CD4-positive, CD25-positive, alpha-beta regulatory T cell (primary cell): ENCODE measurements at places on chromosomes 11 and 22.

DNA sequence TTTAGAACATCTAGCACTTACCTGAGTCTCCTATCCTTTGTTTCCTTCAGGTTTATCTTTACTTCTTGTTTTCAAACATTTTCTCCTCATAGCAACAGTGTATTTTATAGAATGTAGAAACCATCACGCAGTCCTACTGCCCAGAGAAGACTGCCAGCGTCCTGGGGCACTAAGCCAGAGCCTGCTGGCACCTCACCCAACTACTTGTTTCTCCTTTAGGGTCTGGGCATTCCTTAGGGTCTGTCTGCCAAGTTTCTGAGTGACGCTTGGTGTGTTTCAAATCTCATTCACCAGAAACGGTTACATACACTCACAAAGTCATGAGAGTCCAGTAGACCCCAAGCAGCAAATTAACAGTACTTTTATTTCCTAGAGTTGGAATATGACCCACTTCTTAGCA lies 49.6 kb upstream of the SLC25A1 start:
- H3K4me1 ChIP-seq = no peaks in the 10 kb centered on the region
- H3K36me3 ChIP-seq = no peaks in the 10 kb centered on the region
- no peak overlapping the region for H3K27ac ChIP-seq
- H3K27me3 ChIP-seq = peaks cover 3% of the 10 kb centered on the region

GRCh38 chr22:46522797-46523196 lies 14.6 kb downstream of the CELSR1 start:
- no peak overlapping the region for H3K4me3 ChIP-seq
- DNase-seq = no peak
- no peak overlapping the region for H3K27ac ChIP-seq
- no peaks in the 10 kb centered on the region for H3K4me1 ChIP-seq

DNA sequence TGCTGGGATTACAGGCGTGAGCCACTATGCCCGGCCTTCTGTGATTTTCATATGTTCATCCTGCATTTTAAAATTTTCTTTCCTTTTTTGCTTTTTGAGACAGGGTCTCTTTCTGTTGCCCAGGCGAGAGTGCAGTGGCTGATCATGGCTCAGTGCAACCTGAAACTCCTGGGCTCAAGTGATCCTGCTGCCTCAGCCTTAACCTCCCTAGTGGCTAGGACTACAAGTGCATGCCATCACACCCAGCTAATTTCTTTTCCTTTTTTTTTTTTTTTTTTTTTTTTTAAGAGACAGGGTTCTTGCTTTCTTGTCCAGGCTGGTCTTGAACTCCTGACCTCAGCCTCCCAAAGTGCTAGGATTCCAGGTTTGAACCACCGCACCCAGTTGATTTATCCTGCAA lies 54.1 kb upstream of the WT1 start:
- H3K27me3 ChIP-seq = no peaks in the 10 kb centered on the region
- H3K27ac ChIP-seq = no peak overlapping the region
- no peak overlapping the region for H3K4me3 ChIP-seq
- no peak for DNase-seq
- no peaks in the 10 kb centered on the region for H3K36me3 ChIP-seq
- H3K4me1 ChIP-seq = no peaks in the 10 kb centered on the region

DNA sequence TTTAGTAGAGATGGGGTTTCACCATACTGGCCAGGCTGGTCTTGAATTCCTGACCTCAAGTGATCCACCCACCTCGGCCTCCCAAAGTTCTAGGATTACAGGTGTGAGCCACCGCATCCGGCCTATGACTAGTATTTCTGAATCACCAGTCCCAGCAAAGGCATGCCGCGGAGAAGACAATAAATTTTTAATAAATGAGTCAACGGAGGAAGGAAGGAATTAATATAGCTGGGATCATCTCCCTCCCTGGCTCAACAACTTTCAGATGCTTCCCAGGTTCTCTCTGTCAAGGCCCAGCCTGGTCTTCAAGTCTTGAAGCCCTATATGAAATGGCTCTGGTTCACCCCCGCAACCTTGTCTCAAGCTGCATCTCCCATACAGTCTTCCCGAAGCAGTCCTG lies 45.7 kb downstream of the CYTH4 start:
- H3K4me3 ChIP-seq = no peak overlapping the region
- peaks cover 4% of the 10 kb centered on the region for H3K4me1 ChIP-seq
- DNase-seq = no peak
- peaks cover 14% of the 10 kb centered on the region for H3K27me3 ChIP-seq
- no peaks in the 10 kb centered on the region for H3K36me3 ChIP-seq

DNA sequence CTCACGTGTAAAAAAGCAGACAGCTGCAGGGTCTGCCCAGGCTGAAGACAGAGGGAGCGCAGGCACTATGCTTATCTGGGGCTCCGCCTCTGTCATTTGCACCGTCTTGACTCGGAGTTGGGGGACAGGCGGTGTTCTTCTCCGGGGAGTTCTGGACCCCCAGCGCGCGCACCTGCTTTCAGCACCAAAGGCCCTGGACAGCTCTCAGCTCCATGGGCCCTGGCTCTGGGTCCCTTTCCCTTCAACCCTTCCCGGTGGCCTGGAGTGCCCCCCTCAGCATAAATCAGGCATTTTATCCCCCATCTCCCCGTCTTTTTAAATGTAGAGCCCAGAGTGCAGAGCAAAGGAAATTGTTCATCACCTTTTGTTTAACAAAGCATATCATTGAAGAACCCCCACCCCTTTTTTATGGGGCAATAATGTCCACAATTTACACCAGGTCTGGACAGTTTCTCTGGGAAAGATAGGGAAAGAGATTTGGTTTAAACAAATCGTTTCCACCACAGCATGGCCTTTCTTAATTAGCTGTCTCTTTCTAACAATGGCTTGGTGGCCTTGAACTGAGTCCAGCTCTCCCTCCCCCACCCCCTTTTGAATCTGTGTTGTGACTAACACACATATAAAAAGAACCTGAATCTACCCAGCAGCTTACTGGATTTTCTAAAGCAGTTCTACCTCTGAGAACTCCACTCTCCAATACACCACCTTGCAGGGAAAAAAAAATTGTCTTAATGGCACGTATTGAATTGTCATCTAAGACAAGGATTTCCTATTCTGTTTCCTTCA lies 1.7 kb downstream of the SEZ6L start:
- no peaks in the 10 kb centered on the region for H3K36me3 ChIP-seq
- H3K27me3 ChIP-seq = peaks cover 17% of the 10 kb centered on the region
- H3K4me3 ChIP-seq = no peak overlapping the region
- peaks cover 4% of the 10 kb centered on the region for H3K4me1 ChIP-seq

DNA sequence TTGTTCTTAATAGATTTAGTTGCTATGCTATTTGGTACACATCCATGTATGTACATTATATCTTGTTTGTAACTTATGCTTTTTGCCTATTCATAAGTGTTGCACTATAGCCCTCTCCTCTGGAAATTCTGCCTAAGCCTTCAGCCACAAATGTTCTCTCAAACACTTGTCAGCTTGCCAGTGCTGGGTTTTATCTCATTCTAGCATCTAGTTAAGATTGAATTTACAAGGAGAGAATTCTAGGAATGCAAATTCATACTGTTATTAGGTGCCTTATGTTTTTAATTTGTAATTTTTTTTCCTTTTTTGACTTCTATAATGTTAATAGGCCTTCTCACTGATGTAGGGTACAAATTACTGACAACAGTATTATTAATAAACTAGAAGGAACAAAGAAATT lies 14.6 kb upstream of the CTSC start:
- no peak overlapping the region for H3K27ac ChIP-seq
- DNase-seq = no peak
- H3K27me3 ChIP-seq = no peaks in the 10 kb centered on the region
- H3K4me1 ChIP-seq = peaks cover 24% of the 10 kb centered on the region
- no peak overlapping the region for H3K4me3 ChIP-seq

- no peak overlapping the region for H3K4me3 ChIP-seq
- H3K4me1 ChIP-seq = no peaks in the 10 kb centered on the region
- DNase-seq = no peak
- H3K36me3 ChIP-seq = no peaks in the 10 kb centered on the region
These were observed 368.9 kb downstream of the BUD13 start for GRCh38 chr11:116403794-116404461.

GRCh38 chr11:14551380-14551779 lies 31.2 kb upstream of the PSMA1 start:
- no peak overlapping the region for H3K27ac ChIP-seq
- H3K27me3 ChIP-seq = no peaks in the 10 kb centered on the region
- no peak overlapping the region for H3K4me3 ChIP-seq
- no peaks in the 10 kb centered on the region for H3K36me3 ChIP-seq

DNA sequence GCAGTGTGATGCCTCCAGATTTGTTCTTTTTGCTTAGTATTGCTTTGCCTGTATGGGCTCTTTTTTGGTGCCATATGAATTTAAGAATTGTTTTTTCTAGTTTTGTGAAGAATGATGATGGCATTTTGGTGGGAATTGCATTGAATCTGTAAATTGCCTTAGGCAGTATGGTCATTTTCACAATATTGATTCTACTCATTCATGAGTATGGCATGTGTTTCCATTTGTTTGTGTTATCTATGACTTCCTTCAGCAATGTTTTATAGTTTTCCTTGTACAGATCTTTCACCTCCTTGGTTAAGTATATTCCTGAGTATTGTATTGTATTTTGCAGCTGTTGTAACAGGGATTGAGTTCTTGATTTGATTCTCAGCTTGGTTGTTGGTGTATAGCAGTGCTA lies 18.3 kb upstream of the ZBED5 start:
- H3K4me1 ChIP-seq = peaks cover 4% of the 10 kb centered on the region
- DNase-seq = no peak
- no peaks in the 10 kb centered on the region for H3K27me3 ChIP-seq
- H3K4me3 ChIP-seq = no peak overlapping the region
- no peak overlapping the region for H3K27ac ChIP-seq

- H3K27ac ChIP-seq = no peak overlapping the region
- H3K36me3 ChIP-seq = no peaks in the 10 kb centered on the region
- H3K27me3 ChIP-seq = no peaks in the 10 kb centered on the region
- no peak for DNase-seq
- no peak overlapping the region for H3K4me3 ChIP-seq
- H3K4me1 ChIP-seq = no peaks in the 10 kb centered on the region
These were observed 8.4 kb downstream of the CYB5R2 start for GRCh38 chr11:7664867-7665266.

GRCh38 chr11:126149759-126150625 lies 61.5 kb downstream of the RPUSD4 start:
- peaks cover 3% of the 10 kb centered on the region for H3K27me3 ChIP-seq
- H3K4me3 ChIP-seq = no peak overlapping the region
- no peaks in the 10 kb centered on the region for H3K36me3 ChIP-seq
- no peak overlapping the region for H3K27ac ChIP-seq
- DNase-seq = no peak

- no peak overlapping the region for H3K4me3 ChIP-seq
- H3K27me3 ChIP-seq = no peaks in the 10 kb centered on the region
- no peak for DNase-seq
- H3K27ac ChIP-seq = no peak overlapping the region
These were observed 18.5 kb downstream of the CABP7 start for GRCh38 chr22:29738118-29738815.

GRCh38 chr11:83611600-83611999 lies 325.4 kb upstream of the CCDC90B start:
- H3K4me3 ChIP-seq = no peak overlapping the region
- no peak overlapping the region for H3K27ac ChIP-seq
- no peaks in the 10 kb centered on the region for H3K4me1 ChIP-seq
- no peaks in the 10 kb centered on the region for H3K36me3 ChIP-seq

DNA sequence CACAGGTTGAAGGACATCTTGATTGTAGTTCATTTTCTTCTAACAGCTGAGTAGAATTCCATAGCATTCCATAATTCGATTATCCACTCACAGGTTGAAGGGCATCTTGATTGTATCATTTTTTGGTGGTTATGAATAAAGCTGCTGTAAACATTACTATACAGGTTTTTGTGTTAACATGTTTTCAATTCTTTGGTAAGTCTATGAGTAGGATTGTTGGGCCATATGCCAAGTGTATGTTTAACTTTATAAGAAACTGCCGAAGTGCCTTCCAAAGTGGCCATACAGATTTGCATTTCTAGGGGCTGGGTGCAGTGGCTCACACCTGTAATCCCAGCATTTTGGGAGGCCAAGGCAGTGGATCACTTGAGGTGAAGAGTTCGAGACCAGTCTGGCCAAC lies 44.6 kb downstream of the ANKRD42 start:
- H3K4me3 ChIP-seq = no peak overlapping the region
- peaks cover 5% of the 10 kb centered on the region for H3K27me3 ChIP-seq
- no peak for DNase-seq

GRCh38 chr22:31818481-31819392 lies 64.9 kb downstream of the DEPDC5 start:
- no peaks in the 10 kb centered on the region for H3K27me3 ChIP-seq
- H3K4me3 ChIP-seq = no peak overlapping the region
- H3K27ac ChIP-seq = no peak overlapping the region
- no peak for DNase-seq
- peaks cover 91% of the 10 kb centered on the region for H3K36me3 ChIP-seq

DNA sequence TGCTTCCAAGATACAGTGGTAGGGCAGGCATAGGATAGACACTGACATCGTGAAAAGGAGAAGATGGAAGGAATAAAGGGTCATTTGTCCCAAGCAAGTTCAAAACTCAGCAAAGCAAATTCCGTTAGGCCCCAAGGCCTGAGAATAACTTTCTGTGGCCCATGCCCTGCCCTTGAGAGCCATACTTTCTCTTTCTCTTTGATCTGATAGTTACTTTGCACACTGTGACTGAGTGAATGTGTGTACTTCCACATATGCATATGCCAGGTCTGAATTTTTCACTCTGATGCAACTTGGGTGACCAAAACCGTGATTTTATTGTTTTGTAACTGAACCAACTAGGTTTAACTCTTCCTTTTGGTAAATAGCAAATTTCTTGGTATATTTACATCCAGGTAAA lies 371.5 kb downstream of the RAB38 start:
- no peaks in the 10 kb centered on the region for H3K36me3 ChIP-seq
- H3K27me3 ChIP-seq = no peaks in the 10 kb centered on the region
- H3K4me3 ChIP-seq = no peak overlapping the region
- H3K27ac ChIP-seq = no peak overlapping the region

GRCh38 chr11:67073908-67074307 lies 17.3 kb downstream of the RHOD start:
- H3K27me3 ChIP-seq = no peaks in the 10 kb centered on the region
- no peak for DNase-seq
- H3K4me1 ChIP-seq = no peaks in the 10 kb centered on the region
- no peak overlapping the region for H3K4me3 ChIP-seq

DNA sequence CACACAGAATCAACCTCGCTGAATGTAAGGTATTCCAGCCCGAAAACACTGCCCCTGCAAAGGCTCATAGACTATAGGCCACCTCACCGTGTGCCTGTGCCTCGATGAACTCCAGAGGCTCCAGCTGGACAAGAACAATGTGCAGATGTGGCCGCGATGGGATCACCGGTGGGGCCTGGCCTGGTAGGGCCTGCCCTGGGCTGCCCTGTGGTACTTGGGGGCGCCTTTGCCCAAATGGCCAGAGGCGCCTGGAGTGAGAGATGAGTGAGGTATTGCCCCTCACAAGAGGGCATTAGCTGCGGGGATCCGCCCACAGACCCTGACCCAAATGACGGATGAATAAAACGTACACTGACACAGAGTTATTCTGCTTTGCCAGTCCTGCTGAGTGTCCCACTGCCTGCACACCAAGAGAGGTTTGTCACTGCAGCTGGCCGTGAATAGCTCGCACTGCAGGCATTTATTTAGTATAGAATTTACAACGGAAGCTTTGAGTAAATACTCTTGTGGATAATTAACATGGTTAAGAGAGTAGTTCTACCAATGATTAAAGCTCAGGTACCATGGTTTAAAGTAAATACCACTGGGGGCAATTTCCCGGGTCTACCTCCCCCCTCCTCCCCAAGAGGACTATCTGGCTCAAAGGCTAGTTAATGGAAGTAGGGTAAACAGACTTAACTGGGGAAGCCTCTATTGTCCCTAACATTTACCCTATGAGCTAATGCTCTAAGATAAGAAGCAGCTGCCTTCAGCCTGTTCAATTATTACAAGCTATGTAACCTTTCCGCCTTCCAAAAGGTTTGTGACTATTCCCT lies 101.1 kb upstream of the IGLL5 start:
- H3K36me3 ChIP-seq = no peaks in the 10 kb centered on the region
- H3K27me3 ChIP-seq = no peaks in the 10 kb centered on the region
- peaks cover 46% of the 10 kb centered on the region for H3K4me1 ChIP-seq
- H3K27ac ChIP-seq = no peak overlapping the region
